ENCODE measurements at places on chromosomes 1 and 21.
A peak's percentile ranks its signal among the peaks of the same experiment; 100 is the strongest.

DNA sequence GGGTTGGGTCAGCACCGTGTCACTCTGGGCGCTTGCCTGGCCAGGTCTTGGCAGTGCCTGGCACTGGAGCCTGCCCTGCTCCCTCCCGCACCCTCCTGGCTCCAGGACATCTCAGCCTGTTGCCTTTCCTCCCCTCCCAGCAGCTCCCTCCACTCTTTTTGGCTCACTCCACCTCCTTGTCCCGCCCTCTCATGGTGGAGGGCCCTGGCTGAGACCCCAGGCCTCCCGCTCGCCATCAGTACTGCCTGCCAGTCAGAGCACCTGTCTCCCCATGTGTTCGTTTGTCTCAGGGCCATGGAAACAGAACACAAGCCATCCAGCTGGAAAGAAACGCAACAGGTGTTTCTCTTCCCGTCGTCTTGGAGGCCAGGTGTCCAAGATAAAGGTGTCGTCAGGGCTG, 61.0 kb downstream of the B3GALT5 start:
- no peak for ATAC-seq

GRCh38 chr1:229408458-229409037, 25.3 kb downstream of the ACTA1 start:
- ATAC-seq: no peak

- ATAC-seq: no peak
These were observed 27.3 kb downstream of the PTTG1IP start for GRCh38 chr21:44846224-44846484.

GRCh38 chr1:25210728-25211127, 21.6 kb downstream of the SYF2 start:
- ATAC-seq: no peak

GRCh38 chr1:167503626-167504466, 14.5 kb downstream of the CD247 start:
- peak; percentile 63 for ATAC-seq

GRCh38 chr1:17008208-17008855, 3.4 kb downstream of the ATP13A2 start:
- ATAC-seq: no peak

- ATAC-seq: no peak
These were observed 19.4 kb downstream of the ABCG1 start for GRCh38 chr21:42238185-42238934.

DNA sequence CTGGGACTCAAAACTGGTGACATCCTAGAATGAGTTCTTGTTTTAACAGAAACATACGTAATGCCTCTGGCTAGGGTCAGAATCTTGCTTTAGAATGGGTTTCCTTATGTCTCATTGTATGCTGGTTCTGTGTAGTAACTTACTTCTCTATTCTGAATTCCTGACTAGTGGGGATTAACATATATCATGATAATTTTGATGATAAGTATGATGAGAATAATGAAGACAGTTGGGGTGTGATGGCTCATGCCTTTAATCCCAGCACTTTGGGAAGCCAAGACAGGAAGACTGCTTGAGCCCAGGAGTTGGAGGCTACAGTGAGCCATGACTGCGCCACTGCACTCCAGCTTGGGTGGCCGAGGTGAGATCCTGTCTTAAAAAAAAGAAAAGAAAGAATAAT, 31.7 kb upstream of the CDC42BPA start:
- no peak for ATAC-seq

DNA sequence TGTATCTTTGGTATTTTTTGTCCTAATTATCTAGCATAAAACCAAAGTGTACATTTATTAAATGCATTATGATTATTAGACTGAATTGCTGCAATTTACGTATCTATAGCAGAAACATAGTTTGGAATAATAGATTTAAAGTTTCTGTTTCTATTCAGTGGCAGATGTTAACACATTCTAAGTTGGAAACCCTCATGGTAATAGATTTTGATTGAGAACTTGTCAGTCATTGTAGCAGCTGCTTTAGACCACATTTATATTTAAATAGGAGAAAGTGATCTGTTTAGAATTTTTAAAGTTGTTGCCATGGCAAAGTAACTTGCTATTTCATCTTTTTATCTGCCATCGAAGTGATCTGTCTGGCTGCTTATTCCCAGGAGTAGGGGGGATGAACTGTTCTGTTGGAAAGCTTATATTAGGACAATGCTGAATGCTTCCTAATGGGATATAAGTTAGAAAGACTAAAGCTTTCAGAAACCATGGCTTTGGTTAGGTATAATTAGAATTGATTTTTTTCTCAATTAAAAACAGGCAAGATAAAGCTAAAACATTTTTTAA, 61.6 kb downstream of the HS2ST1 start:
- ATAC-seq: no peak

DNA sequence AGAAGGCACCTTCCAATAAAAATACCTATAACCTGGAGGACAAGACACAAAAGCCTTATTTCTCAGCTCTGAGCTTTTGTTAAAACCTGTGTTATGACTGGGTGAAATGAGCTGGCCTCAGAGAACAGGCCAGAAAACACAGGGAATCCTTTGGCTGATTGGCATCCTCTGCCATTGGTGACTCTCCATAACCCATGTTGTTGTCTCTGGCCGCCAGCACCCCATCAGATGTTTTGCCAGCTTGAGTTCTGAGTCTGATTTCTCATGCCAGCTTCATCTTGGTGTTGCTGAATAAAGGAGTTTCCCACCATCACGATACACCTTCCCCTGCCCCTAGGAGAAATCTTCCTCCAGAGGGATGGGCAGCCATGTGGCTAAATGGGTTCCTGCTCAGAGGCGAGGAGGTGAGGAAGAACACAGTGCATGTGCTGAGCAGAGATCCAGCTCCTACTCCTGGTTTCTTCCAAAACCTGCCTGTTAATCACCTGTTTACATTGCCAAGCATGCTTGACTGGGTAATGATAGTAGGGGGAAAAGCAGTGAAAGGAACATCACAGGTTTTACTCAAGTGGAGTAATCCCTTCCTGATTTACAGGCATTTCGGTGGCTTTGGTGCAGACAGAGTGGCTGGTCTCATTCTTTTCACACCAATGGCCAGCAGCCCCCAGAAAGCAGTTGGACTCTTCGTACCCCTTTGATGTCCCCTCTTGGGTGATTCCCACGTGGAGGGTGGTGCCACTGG, 109.8 kb downstream of the ROR1 start:
- no peak for ATAC-seq

- ATAC-seq: no peak
These were observed 2.4 kb downstream of the PGD start for GRCh38 chr1:10401281-10401680.

- no peak for ATAC-seq
These were observed 297.2 kb downstream of the OMA1 start for GRCh38 chr1:58249388-58249736.

DNA sequence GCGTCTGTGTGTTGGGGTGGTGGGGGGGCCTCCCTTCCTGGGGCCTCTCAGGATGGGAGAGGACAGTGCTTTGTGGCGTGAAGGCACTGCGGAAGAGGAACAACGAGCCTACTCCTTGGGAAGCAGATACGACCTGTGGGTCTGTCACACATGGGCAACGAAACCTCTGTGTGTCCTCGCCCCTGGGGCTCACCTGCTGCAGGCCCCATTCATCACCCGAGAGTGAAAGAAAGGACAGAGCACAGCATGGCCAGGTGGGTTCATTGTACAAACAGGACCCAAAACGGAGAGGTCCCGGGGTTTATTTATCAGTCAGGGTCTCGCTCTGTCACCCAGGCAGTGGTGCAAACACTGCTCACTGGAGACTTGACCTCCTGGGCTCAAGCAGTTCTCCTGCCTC, 40.1 kb upstream of the LIN9 start:
- ATAC-seq: no peak

GRCh38 chr1:39898648-39899603, 2.8 kb downstream of the MYCL start:
- ATAC-seq: no peak

- no peak for ATAC-seq
These were observed 67.4 kb downstream of the RGS18 start for GRCh38 chr1:192225703-192226102.

GRCh38 chr1:93591676-93592550, 89.7 kb downstream of the BCAR3 start:
- no peak for ATAC-seq

- no peak for ATAC-seq
These were observed 174.4 kb upstream of the GALNT2 start for GRCh38 chr1:229892515-229893117.

- ATAC-seq: peak; percentile 89
These were observed 112.6 kb downstream of the ADAMTS1 start for GRCh38 chr21:26732432-26733221.

GRCh38 chr1:21762022-21762404, 20.9 kb downstream of the USP48 start:
- no peak for ATAC-seq

- peak; percentile 23 for ATAC-seq
These were observed 15.3 kb upstream of the PYHIN1 start for GRCh38 chr1:158916085-158916484.

GRCh38 chr1:223355699-223356098, 8.3 kb downstream of the SUSD4 start:
- no peak for ATAC-seq

DNA sequence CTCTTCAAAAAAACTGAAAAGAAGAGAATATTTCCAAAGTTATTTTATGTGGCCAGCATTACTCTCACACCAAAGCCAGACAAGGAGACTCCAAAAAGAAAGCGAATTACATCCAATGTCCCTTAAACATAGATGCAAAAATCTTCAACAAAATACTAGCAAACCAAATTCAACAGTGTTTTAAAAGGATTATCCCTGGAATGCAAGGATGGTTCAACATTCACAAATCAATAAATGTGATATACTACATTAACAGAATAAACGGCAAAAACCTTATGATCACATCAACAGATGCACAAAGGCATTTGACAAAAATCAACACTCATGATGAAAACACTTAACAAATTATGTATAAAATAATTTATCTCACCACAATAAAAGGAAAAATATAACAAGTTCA, 207.8 kb downstream of the DENND1B start:
- no peak for ATAC-seq

DNA sequence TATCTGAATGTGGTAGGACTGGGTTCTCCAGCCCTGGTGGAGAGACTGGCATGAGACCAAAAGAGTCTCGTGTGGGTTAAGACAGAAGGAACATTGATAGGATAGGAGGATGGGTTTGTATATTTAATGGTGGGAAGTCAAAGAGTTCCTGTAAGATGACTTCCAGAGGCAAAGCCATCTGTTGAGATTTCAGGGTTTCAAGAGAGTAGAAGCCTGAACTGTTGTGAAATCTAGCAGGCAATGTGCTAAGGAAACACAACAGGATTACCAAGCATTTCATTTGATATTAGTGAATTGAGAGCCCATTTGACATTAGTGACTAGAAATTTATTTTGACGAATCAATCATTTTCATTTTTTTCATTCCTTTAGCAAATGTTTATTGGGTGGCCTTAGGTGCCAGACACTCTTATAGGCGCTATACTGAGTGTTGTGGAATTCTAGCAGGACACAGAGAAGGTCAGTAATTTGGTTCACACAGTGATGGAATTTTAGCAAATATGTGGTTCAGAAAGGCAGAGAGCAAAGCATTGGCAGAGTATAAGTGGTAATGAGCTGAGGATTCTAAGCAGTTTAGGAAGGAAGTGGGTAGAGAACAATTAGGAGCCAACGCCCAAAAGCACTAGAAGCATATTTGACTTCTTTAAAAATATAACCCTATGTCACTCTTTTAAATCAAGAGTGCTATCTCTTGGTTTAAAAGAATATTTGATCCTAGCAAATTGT, 149.3 kb downstream of the AK5 start:
- ATAC-seq: no peak

GRCh38 chr1:233730809-233731208, 116.9 kb downstream of the KCNK1 start:
- no peak for ATAC-seq

- ATAC-seq: peak; percentile 67
These were observed at the start of gene RASSF5 for GRCh38 chr1:206507284-206508129. Gene RASSF5 (plus strand): TSS chr1:206507531. CDS start chr1:206507603, 72 bp downstream.
